Suppressor macrophage treated with lipopolysaccharide for 1 hour (primary cell): ENCODE measurements at places on chromosomes 7 and 10.

DNA sequence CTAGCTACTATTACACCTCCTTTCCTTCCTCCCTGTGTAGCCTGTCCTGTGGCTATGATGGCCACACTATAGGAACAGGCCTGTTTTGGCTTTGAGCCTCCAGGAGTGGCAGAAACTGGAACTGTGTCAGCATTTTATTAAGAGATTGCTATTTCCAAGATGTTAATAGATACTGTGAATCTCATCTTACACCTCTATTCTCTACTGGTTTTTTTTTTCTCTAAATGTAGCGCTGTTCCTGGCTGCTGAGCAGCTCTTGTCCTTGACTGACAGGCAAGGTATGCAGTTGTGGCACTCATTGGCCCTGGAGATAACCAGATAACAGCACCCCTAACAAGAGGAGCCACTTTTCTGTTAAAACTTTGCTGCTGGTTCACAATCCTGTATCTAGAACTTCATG is 119.5 kb downstream of the EXOC4 start:
- DNase-seq: no peak

DNA sequence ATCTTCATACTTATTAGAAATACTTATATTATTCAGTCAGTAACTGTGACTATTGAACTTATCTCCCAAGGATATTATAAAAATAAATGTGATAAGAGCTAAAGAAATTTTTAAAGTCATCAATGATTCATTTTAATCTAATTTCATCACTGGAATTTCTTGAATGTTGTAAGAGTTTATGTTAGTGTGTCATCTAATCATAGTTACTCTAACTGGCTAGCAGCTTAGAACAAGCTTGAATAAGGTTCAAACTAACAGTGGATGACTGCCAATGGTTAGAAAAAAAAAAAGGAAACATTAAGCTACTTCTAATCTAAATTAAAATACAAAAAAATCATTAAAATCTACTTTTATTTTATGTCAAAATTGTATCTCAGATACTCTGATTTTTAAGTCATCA is 1066.3 kb downstream of the CNTNAP2 start:
- DNase-seq: no peak

GRCh38 chr10:118986815-118987790 is 42.4 kb upstream of the NANOS1 start:
- DNase-seq: no peak

- DNase-seq: no peak
These were observed 447.8 kb upstream of the GALNT17 start for GRCh38 chr7:70684173-70684572.

DNA sequence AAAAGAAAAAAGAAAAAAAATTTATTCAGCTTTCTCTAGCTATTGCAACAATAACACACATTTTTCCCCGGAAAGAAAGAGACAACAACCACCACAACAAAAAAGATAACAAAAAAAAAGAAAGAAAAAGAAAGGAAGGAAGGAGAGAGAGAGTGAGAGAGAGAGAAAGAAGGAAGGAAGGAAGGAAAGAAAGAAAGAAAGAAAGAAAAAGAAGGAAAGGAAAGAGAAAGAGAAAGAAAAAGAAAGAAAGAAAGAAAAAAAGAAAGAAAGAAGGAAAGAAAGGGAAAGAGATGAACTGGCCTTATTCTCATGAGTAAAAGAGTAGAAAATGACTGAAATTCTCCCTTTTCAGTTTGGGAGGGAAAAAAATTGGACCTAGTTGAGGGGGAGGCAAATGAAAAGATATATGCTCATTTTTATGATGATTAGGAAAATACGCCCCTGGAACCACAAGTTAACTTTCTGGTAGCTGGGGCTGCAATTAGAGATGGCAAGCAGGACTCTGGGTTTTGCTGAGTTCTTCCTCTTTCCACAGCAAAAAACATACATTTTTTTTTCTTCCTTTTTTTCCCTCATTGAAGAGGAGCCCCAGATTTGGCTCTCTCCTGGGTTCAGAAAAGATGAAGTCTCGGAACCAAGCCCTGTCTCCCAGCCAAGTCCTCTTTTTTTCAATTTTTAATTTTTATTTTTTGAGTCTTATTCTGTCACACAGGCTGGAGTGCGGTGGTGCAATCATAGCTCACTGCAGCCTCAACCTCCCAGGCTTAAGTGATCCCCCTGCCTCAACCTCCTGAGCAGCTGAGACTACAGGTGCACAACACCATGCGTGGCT is 12.6 kb upstream of the PRDX3 start:
- DNase-seq: peak; percentile 46
